ENCODE measurements at places on chromosomes 6 and 20.

- no peak for DNase-seq
These were observed 112.2 kb upstream of the LAMP5 start for GRCh38 chr20:9402141-9402540.

- no peak for DNase-seq
These were observed 472 bp upstream of the PAQR8 start for GRCh38 chr6:52361414-52361944.

GRCh38 chr20:41110930-41111577 lies 26.3 kb upstream of the PLCG1 start:
- no peak for DNase-seq

DNA sequence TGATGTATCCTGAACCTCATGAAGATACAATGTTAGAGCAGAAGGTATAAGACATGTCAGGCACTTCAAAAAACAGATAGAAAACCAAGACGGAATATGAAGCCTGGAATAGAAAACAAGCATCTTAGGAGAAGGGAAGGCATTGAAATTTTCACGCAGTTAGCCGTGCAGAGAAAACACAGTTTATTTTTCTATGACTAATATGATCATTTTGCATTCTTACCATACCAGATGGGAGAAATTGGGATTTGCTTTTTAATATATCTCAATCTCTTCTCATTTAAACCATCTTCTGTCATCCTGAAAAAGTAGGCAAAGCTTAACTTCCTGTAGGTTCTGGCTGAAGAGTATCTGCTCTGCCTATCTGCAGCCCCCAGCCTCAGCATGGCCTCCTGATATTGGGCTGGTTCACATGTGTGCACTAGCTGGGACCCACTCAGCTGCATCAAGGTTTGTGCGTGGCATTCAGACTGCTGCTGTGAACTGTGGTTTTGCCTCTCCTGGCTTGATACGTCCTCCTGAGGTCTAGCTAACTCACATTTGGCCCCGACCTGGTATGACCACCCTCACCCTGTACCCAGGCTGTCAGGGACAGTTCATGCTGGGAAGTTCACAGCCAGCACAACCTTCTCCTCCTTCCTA lies 392.5 kb upstream of the SASH1 start:
- no peak for DNase-seq

DNA sequence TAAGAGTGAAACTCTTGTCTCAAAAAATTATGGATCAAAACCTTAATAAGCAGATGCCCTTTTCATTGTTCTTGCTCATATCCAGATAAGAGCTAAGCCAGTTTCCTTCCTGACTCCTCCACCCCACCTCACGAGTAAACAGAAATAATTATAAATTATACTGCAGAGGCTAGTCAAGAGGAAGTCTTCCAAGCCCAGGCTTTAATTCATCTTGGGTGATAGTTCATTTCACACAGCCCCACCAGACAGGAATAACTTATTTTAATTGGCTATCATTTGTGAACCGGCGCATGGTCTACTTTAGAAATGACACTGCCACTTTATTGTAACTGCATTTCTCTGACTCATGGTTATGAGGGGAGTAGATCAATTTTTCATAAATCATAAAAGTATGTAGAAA lies 102.0 kb downstream of the BTBD3 start:
- no peak for DNase-seq

DNA sequence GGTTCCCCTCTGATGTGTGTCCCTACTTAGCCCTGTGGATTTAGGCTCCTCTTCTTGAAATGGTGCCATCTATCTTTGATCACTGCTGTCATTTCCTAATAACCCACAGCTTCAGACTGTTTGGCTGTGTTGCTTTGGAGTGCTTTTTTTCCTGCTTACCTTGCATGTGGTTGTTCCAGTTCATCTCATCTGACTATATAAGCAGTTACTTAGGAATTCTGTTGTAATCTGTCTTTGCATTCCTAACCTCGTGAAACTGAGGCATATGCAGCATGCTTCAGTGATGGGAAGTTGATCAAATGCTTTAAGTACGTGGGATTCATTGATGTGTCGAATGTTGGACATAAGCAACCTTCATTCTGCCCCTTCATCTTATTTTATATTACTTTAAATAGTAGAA lies 115.8 kb upstream of the FLRT3 start:
- DNase-seq, result no peak

GRCh38 chr6:166851911-166852310 lies 104.4 kb downstream of the RNASET2 start:
- DNase-seq, result no peak

GRCh38 chr6:13660893-13661292 lies 45.8 kb downstream of the NOL7 start:
- DNase-seq, result no peak

All from iPS DF 19.7 (cell line).